NCI-H187 (cell line): ENCODE measurements at places on chromosomes 5 and 9.

DNA sequence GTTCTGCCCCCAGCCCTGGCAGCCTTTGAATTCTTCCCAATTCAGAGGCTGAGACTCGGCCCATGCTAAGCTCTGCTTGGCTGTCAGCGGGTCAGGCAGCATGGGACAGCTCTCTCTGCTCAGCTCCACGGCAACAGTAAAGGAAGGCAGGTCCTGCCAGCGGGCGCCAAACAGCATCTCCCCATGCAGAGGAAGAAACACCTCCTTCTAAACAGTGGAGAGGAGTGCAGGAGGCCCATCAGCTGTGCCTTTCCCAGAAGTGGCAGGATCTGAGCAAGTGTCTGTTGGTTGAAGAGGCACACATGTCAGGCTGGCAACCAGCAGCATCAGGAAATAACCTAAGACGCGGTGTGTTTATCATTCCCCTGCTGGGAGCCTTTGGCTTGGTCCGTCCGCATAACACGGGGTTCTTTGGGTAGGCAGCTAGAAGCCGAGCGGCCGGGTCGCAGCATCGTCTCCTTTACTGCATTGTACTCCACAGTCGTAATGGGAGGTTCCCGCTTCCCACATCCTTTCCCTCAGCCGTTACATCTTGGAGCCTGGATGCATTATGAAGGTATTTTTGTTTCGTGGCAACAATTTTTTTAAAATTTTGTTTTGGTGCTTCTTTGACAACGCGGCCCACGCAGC is 42.7 kb upstream of the NCS1 start:
- no peak for DNase-seq

DNA sequence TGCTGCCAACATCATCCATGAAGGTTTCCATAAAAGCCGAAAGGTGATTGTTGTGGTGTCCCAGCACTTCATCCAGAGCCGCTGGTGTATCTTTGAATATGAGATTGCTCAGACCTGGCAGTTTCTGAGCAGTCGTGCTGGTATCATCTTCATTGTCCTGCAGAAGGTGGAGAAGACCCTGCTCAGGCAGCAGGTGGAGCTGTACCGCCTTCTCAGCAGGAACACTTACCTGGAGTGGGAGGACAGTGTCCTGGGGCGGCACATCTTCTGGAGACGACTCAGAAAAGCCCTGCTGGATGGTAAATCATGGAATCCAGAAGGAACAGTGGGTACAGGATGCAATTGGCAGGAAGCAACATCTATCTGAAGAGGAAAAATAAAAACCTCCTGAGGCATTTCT is 10.1 kb downstream of the TLR4 start:
- no peak for DNase-seq

DNA sequence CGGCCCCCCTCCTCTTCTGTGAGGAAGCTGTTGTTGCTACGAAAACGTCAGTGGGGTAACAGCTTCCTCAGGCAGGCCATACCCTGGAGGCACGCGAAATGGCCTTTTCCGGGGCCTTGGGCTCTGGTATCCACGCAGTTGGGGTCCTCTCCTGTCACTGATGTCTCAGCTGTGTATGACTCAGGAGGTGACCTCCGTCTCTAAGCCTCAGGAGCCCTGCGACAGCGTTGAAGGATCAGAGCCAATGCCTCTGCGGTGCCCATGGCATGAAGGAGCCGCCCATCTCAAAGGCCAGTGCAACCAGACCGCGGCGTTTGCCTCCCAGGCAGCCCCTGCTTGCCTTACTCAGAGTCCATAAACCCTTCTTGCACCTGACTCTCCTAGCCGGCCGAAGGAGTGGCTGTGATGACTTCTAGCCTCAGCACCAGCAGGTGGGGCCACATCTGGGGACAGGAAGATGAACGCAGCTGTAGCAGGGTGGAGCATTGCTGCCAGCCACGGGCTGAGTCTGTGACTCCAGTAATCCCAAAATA is 1.0 kb upstream of the MXD3 start:
- DNase-seq = no peak

GRCh38 chr5:129770024-129770820 is 22.3 kb downstream of the MINAR2 start:
- DNase-seq = no peak

GRCh38 chr9:101325053-101325452 is 59.8 kb downstream of the BAAT start:
- no peak for DNase-seq

GRCh38 chr5:135822959-135823358 is 11.5 kb upstream of the SLC25A48 start:
- no peak for DNase-seq

DNA sequence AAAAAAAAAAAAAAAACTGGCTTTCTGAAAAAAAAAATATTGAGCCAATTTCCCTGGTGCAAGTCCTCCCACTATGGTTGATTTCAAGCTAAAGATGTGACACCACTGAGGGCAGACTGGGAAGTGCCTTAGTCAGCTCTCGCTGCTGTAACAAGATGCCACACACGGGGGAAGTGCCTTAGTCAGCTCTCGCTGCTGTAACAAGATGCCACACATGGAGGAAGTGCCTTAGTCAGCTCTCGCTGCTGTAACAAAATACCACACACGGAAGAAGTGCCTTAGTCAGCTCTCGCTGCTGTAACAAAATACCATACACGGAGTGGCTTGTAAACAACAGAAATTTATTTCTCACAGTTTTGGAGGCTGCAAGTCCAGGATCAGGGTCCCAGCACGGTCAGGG is 23.4 kb downstream of the BTNL9 start:
- DNase-seq = no peak

- no peak for DNase-seq
Measured at GRCh38 chr9:106622164-106622487, 240.8 kb upstream of the ZNF462 start.

GRCh38 chr5:79666758-79667157 is 22.9 kb upstream of the CMYA5 start:
- DNase-seq = no peak

GRCh38 chr9:36748322-36748899 is 175.7 kb downstream of the MELK start:
- no peak for DNase-seq

DNA sequence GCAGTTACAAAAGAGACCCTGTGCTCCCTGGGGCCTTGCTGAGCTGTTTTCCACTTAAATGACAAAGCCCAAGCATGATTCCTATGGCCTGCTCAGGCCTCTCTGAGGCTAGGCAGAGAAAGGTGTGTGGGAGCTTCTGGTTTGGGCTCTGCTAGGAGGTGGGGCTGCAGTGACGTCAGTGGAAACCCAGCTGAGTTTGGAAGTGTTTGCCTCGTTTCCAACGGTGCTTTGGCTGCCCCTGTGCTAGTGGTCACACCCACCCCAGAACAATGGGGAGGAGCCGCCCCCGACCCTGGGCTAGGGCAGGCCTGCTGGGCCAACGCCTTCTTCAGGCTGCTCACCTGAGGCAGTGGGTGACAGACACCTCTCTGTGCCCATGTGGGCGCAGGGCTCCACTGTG is 10.4 kb downstream of the ANGPTL2 start:
- no peak for DNase-seq

- no peak for DNase-seq
Measured at GRCh38 chr5:149200355-149200754, 59.1 kb downstream of the ABLIM3 start.

GRCh38 chr9:33114746-33115145 is 38.3 kb upstream of the SMU1 start:
- no peak for DNase-seq

DNA sequence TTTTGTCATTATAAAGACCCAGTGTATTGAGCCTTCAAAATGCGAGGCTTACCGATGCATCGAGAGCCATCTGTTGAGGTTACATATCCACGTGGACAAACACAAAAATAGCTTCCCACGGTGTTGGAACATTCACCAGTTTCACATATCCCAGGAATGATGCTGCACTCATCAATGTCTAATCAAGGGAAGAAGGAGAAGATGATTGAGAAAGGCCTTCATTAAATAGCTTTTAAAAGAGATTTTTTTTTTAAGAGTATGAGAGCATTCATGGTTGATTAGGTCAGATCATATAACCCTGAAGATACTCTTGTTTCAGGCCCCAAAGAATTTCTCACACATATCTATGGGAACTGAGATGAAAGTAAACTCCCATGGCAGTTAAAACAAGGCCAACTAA is 129.4 kb downstream of the FBN2 start:
- no peak for DNase-seq

DNA sequence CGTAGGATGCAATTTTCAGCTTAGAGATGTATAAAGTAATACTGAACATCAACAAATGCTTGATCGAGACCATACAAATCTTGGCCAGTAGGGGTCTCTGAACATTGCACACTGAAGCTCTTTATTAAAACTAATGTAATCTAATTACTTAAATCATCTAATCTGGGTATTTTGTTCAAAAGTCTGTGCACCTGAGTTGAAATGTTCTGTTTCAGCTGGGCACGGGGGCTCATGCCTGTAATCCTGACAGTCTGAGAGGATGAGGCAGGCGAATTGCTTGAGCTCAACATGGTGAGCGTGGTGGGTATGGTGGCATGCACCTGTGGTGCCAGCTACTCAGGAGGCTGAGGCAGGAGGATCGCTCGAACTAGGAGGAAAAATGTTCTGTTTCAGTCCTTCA is 41.0 kb downstream of the ESM1 start:
- no peak for DNase-seq

- no peak for DNase-seq
Measured at GRCh38 chr5:157766902-157767301, 23.4 kb downstream of the LSM11 start.

- DNase-seq = no peak
Measured at GRCh38 chr5:180411948-180412347, 58.8 kb upstream of the GFPT2 start.

- no peak for DNase-seq
Measured at GRCh38 chr5:150139334-150139733, 16.3 kb downstream of the PDGFRB start.

DNA sequence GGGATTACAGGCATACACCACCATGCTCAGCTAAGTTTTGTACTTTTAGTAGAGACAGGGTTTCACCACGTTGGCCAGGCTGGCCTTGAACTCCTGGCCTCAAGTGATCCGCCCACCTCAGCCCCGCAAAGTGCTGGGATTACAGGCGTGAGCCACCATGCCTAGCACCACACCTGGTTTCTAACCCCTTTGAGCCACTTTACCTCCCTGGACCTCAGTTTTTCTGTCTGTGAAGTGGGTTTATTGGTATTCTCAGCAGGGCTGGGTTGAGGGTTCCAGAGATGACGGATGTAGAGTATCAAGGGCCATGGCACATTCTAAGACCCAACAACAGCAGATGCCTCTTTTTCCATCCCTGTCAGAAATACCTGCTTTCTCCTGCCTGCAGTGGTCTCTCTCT is 38.6 kb downstream of the AMBP start:
- no peak for DNase-seq

DNA sequence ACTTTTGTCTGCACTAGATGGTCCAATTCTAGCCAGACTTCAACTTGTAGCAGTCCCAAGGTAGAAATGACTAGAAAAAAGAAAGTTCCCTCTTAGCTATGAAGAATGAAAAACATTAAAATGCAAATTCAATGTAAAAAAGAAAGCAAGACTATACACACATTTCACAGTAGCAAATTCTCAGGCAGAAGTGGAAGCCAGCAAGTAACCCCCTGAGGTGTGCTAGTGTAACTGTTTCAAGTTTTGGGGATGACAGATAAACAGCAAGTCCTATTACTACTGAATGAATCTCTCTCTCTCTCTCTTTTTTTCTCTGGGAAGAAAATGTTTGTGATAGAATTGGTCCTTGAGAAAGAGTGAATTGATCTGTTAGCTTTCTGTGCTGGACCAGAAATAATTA is 185.6 kb downstream of the EFNA5 start:
- no peak for DNase-seq

DNA sequence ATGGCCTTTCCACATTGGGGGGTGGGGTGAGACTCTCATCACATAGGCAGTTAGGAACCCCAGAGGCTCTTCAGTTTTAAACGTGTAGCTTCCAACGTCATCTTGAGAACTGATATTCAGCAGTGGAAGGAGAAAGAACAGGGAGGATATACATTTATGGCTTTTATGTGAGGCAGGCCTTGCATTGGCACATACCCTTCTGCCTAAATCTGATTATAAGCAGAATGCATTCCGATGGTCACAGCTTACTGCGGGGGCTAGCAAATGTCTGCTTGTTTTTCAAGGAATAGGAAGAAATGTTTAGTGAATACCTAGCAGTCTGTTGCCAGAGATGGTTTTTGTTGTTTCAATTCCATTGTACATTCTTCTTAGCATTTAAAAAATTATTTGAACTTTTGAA is 98.9 kb upstream of the DHFR start:
- DNase-seq = no peak

DNA sequence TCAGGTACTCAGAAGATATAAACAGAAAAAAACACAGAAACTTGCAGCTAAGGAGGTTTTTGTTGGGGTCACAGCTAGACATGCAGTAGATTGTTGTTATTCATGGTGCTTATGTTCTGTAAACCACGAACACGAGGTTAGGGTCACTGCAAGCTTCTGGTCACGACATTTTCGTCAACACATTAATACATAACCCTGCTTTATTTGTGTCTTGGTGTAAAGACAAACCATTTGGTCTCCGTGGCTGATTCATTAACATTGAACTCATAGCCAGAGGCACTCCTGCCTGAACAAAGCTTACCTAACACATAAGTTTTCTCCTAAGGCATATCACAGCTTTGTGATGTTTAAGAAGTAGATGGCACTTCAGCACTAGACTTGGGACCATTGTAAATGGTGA is 16.9 kb downstream of the TEK start:
- no peak for DNase-seq

DNA sequence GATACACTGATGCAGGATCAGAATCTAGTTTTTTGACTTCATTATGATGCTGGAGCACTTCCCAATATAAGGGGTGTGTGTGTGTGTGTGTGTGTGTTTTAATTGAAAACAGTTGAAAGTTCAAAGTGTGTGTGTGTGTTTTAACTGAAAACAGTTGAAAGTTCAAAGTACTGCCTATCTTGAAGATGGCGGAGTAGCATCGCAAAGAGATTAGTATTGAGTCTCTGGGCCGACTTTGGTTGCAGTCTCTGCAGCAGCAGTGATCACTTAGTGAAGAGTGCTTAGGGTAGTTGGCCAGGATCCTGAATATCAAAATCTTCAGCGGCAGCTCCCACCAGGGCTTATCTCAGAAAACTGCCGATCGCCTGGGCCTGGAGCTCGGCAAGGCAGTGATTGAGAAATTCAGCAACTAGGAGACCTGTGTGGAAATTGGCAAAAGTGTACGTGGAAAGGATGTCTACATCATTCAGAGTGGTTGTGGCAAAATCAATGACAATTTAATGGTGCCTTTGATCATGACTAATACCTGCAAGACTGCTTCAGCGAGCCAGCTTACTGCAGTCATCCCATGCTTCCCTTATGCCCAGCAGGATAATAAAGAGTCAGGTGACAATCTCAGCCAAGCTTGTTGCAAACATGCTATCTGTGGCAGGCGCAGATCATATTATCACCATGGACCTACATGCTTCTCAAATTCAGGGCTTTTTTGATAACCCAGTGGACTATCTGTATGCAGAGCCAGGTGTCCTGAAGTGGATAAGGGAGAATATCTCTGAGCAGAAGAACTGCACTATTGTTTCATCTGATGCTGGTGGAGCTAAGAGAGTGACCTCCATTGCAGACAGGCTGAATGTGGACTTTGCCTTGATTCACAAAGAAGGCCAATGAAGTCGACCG is 7.3 kb upstream of the SCAI start:
- DNase-seq = no peak
